Astrocyte (in vitro differentiated cells and primary cell): ENCODE measurements at places on chromosomes 3 and 15.

DNA sequence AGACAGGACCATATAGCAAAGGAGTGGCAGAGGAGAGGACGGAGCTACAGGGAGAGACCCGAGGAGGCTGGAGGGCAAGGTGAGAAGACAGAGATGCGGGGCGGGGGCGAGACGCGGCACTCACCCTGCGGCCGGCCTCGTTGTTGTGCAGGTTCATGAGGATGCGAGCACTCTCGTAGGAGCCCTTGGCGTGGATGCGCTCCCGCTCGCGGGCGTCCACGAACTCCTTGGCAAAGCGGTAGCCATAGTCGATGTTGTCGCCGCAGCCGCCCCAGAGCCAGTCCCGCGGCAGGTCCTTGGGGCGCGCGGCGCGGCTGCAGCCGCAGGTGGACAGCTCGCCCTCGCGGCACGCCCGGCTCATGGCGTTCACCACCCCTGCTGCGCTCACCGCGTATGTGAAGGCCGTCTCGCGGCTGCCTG, 12.9 kb downstream of the WNT5A start:
- no peak for DNase-seq

- no peak for DNase-seq
These were observed 151.3 kb downstream of the ADAM10 start for GRCh38 chr15:58597943-58598828.

DNA sequence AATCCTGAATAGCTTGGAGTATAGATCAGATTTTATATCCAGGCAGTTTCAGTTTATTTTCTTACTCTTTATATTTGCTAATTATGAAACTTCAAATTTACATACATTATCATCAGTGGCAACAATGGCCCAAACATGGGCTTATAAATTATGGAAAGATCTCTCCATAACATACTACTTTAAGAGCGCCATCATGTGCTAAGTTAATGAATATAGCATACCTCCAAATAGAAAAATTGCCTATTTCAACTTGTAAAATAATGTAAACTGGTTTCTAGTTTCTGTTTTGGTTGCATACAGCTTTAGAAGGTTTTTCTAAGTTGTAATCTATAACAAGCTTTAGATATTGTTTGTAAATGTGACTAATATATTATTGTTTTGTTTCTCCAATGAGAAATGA, 531.3 kb upstream of the UBE2E2 start:
- no peak for DNase-seq

DNA sequence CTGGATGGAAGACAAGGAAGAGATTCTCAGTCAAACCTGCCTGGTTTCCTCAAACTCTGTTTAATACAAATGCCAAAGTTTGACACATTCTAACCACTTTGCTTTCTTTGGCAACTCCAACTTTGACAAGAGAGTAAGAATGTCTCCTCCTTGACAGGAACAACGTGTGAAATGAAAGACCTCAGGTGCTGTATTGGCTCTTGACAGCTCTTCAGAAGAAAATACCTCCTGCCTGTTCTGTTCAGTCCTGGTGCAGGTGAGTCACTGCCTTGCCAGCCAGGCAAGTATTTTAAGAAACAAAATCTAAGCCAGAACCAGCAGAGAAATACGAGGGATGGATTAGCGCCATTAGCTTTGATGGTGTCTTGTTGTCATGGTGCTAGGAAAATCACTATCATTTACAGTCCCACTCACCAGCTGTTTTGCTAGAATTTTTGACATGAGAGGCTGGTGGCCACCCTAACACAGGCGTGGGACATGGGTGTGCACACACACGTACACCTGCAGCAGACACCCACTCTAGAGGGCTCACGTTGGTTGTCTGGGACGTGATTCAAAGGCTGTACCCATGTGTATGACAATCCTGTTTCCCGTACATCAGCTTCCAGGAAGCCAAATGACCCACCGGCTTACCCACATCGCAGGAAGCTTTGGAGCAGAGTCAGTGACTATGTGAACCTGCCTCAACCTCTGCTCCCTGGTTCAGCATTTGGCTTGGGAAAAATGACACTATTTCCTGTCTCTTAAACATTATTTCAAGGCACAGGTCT, 60.4 kb downstream of the CCNL1 start:
- DNase-seq = peak; percentile 73

GRCh38 chr15:76321171-76321570, 9.9 kb upstream of the ETFA start:
- DNase-seq = no peak

DNA sequence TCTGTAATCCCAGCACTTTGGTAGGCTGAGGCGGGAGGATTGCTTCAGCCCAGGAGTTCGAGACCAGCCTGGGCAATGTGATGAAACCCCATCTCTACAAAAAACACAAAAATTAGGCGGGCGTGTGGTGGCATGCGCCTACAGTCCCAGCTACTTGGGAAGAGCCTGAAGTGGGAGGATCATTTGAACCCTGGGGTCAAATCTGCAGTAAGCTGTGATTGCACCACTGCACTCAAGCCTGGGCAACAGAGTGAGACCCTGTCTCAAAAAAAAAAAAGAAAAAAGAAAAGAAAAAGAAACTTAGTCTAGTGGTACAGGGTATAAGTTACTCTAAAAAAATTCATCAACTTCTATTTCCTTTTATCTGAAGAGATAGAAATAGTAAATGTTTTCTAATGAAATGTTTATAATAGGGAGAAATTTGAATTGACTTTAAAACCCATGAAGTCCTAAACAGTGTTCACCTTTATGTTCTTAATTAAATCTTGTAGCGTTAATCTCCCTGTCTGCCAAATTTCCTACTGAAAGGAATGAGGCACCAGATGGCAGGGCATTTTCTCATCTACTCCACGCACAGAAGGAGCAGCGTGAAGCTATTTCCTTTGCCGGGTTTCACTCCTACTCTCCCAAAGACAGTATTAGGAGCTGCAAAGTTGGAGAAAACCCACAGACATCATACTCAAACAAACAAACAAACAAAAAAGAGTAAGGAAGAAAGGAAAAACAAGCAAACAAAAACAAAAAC, 1.9 kb downstream of the PCLAF start:
- no peak for DNase-seq

DNA sequence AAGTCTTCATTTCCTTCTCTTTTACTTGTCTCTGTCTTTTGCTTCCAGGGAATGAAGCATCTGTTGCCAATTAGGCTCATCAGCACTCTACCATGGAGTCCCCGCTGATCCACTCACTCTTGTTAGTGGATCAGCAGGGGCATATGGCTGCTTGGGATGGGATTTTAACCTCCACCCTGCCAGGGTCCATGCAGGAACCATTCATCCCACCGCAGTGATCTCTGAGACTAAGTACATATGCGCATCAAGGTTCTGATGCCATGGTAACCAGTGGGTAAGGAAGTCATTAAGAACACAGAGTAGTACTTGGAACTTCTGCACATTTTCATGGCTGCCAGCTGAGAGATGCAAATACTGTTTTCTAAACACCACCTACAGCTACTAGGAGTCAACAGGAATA, 374.0 kb upstream of the ALCAM start:
- no peak for DNase-seq

DNA sequence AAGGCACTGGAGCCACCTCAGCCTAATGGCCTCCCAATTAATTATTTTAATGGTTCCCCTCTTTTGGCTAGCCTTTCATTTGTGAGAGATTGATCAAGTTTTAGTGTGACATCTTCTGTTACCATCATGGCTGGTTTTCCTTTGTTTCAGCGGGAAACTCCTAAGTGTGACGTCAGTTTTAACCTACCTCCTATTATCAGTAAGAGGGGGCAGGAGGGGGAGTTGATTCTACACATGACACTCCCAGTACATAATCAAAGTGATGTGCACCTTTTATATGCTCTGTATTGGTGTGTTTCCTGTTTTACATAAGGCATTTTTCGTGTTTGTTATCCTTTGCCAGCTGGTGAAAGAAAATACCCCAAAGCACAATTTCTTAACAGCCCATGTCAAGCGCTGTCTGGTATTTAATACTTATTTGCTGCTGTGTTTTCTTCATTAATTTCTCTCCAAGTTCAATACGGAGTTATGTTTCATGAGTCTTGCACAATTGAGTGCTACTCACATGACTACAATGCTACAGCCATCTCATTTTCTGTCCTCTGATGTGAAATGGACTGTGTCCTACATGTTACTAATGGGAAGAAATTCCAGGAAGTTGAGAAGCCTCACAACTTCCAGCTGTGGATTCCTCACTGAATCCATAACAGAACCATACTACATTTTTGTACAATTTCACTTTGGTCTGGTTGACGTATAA, 52.2 kb upstream of the POLR2M start:
- no peak for DNase-seq

DNA sequence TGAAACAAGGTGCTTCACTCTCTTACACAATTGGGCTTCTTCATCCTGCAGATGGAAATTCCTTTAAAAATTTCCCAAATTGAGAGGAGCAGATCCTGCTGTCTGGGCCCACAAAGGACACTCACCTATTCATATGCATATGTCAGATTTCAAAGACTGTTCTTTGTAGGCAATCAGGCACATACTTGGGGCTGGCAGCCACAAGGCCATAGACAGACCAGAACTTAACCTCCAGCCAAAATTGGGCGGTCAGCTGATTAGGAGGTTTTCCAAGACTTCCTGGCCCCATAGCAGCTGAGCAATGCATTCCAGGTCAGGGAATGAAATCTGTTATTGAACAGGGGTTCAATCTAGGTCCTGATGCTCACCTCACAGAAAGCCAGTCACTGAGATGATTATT, 15.0 kb upstream of the HPS3 start:
- peak; percentile 2 for DNase-seq

DNA sequence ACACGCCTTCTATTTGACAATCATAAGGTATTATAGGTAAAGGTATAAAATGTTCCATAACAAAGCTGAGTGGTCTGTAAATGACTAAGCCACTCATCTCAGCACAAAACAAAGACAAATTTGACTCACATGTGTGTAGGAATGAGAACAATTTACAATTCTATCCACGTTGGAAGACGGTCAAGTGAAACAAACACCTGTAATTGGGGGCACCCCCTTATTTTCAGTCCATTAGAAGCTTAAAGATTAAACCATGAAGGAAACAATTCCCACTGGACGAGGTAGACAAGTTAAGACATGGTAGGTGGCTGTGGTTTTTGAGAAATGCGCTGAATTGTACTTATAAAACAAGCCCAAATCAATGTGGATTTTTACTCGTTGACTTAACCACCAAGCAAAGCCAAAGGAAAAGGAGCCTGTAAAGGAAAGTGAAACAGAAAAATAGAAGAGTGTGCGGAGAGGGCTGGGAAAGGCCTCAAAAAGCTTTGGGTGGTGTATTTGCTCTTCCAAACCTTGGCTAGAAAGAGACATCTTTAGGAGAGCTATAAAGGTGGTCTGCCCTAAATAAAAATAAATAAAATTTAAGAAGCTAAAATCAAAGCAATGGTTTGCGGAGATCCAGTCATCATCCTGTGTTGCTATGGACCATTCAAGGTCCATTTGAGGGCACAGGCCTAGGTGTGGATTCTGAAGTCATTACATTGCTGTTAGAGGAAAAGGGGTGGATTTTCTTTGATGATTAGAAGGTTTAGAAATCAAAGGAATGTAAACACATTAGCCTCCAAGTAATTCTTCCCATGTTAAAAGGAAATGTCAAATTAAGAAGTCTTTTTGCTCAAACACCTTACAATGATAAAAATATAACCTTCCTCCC, 135.0 kb downstream of the TFG start:
- peak; percentile 34 for DNase-seq

- DNase-seq = peak; percentile 61
These were observed 22.7 kb downstream of the EXD1 start for GRCh38 chr15:41207687-41208448.

GRCh38 chr3:128226795-128227395, 73.6 kb downstream of the EEFSEC start:
- no peak for DNase-seq

DNA sequence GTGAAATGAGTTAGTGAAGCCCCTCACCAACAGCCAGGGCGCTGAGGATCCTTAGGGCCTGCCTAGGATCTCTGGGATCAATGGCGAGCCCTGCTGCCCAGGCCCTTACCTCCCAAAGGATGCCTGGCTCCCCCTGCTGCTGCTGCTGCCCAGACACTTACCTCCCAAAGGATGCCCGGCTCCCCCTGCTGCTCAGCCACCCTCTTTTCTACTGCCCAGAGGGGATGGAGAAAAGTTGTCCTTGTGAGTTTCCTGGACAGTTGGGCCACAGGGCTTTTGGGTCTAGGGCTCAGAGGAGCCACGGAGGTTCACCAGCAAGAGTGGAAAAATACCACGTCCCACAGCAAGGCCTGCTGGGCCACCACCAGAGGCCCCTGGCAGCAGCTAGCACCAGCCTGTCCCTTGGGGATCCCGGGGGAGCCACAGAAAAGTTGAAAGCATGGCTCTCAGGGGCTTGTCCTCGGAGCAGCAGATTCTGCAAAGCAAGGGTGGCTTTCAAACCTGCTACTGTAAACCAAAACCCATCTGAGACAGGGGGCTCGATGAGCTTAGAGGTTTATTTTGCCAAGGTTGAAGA, 59.4 kb downstream of the SLC6A6 start:
- DNase-seq = peak; percentile 52

GRCh38 chr15:42409011-42409410, 49.7 kb downstream of the CAPN3 start:
- no peak for DNase-seq

DNA sequence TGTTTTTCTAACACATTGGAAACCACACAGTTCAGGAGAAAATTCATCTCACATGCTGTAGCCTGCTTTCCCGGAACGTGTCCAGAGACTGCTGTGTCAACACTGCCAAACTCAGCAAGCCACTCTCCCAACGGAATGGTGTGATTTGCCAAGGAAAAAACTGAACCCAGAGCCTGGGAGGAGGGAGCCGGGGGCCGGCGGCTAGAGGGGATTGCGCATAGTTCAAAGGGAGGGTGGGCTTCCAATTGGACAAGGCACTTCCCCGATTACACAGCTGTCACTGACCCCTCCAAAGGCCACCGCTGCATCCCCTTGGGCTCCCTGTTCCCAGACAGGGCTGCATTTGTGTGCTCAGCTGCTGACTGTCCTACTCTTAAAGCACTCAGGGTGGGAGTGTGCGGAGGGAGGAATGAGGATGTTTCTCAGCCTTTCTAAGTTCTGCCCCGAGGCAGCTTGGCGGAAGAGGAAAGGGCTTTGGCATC, 256.2 kb downstream of the ZNF621 start:
- DNase-seq = peak; percentile 15

DNA sequence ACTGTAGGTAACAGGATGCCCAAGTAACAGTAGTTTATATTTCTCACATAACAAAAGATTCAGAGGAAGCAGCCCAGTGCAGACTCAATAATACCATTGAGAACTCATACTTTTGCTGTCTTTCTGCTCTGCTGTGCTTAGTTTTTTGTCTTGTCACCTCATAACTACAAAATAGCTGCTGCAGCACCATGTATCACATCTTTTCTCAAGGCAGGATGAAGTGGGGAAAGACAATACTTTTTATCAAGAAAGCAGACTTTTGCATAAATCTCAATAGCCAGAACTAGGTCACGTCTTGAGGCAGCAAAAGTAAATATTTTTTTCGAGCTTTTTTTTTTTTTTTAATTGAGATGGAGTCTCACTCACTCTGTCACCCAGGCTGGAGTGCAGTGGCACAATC, 39.6 kb upstream of the SYN2 start:
- DNase-seq = no peak

GRCh38 chr3:175598740-175599139, 739.6 kb downstream of the NAALADL2 start:
- no peak for DNase-seq

GRCh38 chr3:127090218-127091160, 102.4 kb upstream of the PRR23E start:
- no peak for DNase-seq

GRCh38 chr3:38354588-38355330, 8.2 kb downstream of the XYLB start:
- DNase-seq = peak; percentile 43

- no peak for DNase-seq
These were observed 6.2 kb upstream of the CEP70 start for GRCh38 chr3:138600100-138600745.

- DNase-seq = no peak
These were observed 83.8 kb downstream of the ASB7 start for GRCh38 chr15:100686021-100686724.
